Mesothelial cell of epicardium (in vitro differentiated cells): ENCODE measurements at places on chromosomes 11 and 22. TPM values are rescaled to one million over a fixed set of nuclear protein-coding genes. Genes with fewer than 3 reads are reported as not detected.

GRCh38 chr11:56948991-56949515, 39.7 kb upstream of the OR5AK2 start:
- no peak overlapping the region for H3K4me3 ChIP-seq
- H3K4me1 ChIP-seq: no peaks in the 10 kb centered on the region
- no peak overlapping the region for H3K27ac ChIP-seq
- H3K36me3 ChIP-seq: peaks cover 2% of the 10 kb centered on the region
- DNase-seq: no peak
- H3K27me3 ChIP-seq: no peaks in the 10 kb centered on the region

SYT13 gene
- 6.8 to 9.0 TPM (median 8.1 TPM) in 3 replicates for total RNA-seq

GRCh38 chr22:44758344-44758973, 6.1 kb downstream of the ARHGAP8 start:
- peak overlapping the region; percentile 100 for H3K27ac ChIP-seq
- no peaks in the 10 kb centered on the region for H3K27me3 ChIP-seq
- H3K4me1 ChIP-seq: peaks cover 68% of the 10 kb centered on the region
- peaks cover 16% of the 10 kb centered on the region for H3K36me3 ChIP-seq

OR4A47 gene
- not detected in 3 replicates for total RNA-seq

- no peak overlapping the region for H3K27ac ChIP-seq
- DNase-seq: no peak
- H3K27me3 ChIP-seq: peaks cover 23% of the 10 kb centered on the region
- H3K4me1 ChIP-seq: no peaks in the 10 kb centered on the region
- no peak overlapping the region for H3K4me3 ChIP-seq
- H3K36me3 ChIP-seq: no peaks in the 10 kb centered on the region
Observed at GRCh38 chr11:35845860-35846259, 98.0 kb upstream of the LDLRAD3 start.

RAB3IL1 gene
- 10.6 to 12.0 TPM (median 11.9 TPM) in 3 replicates for total RNA-seq
